Thoracic aorta (tissue), 2 donors: ENCODE measurements at places on chromosomes 5 and 9. TPM values are rescaled to one million over a fixed set of nuclear protein-coding genes. Genes with fewer than 3 reads are reported as not detected.
A peak's percentile ranks its signal among the peaks of the same experiment; 100 is the strongest.

The HSD17B3 gene
- total RNA-seq: 4.9 TPM

The COL15A1 gene
- total RNA-seq: 23.3 TPM

The ADRB2 gene
- total RNA-seq: 3.7 TPM

The PPP1R26 gene
- 11.9 TPM for total RNA-seq

- no peaks in the 10 kb centered on the region for H3K4me1 ChIP-seq
- H3K4me3 ChIP-seq: no peak overlapping the region
- DNase-seq: no peak
Measured at GRCh38 chr9:35423499-35423898, 66.4 kb upstream of the RUSC2 start.

GRCh38 chr5:61202213-61202612, 39.9 kb upstream of the SMIM15 start:
- no peaks in the 10 kb centered on the region for H3K36me3 ChIP-seq
- DNase-seq: no peak
- no peaks in the 10 kb centered on the region for H3K4me1 ChIP-seq

DNA sequence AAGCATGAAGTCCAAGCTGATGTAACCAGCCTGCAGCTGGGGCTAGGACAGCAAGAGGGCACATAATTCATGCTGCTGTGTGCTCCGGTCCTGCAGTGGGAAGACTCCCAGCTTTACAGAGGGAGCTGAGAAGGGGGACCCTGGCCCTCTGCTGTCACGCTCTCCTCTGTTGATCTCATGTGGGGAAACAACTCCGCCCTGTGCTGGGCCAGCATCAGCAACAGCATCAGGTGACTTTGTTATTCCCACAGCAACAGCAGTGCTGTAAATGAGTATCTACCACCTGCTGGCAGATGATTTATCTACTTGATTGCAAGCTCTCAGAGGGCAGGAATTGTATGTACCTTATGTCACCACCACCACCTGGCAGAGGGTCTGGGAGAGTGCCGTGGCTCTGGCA, 176.2 kb downstream of the COL23A1 start:
- no peaks in the 10 kb centered on the region for H3K27me3 ChIP-seq
- H3K27ac ChIP-seq: no peak overlapping the region
- no peaks in the 10 kb centered on the region for H3K36me3 ChIP-seq
- H3K4me3 ChIP-seq: no peak overlapping the region
- no peaks in the 10 kb centered on the region for H3K4me1 ChIP-seq

- no peaks in the 10 kb centered on the region for H3K4me1 ChIP-seq
- H3K27ac ChIP-seq: no peak overlapping the region
- no peaks in the 10 kb centered on the region for H3K27me3 ChIP-seq
- no peaks in the 10 kb centered on the region for H3K36me3 ChIP-seq
- DNase-seq: no peak
- H3K4me3 ChIP-seq: no peak overlapping the region
Measured at GRCh38 chr5:11377896-11378295, 526.4 kb downstream of the CTNND2 start.

DNA sequence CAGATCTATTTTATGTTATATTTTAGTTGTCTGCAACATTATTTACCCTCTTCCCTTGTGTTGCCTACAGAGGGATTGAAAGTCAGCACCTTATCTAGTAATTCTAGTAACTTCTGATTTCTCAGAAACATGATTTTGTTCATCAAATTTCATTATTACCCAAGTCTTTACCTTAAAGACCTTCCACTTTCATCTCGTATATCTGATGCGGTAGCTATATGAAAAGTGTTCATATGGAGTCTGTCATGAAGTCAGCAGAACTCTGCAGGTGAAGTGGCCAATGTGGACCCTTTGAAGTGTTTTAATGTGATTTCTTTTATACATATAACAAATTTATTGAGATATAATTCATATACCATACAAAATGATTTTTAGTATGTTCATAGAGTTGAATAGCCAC, 40.0 kb downstream of the SLC44A1 start:
- no peaks in the 10 kb centered on the region for H3K36me3 ChIP-seq
- no peak overlapping the region for H3K4me3 ChIP-seq
- no peak overlapping the region for H3K27ac ChIP-seq
- DNase-seq: no peak
- H3K27me3 ChIP-seq: no peaks in the 10 kb centered on the region
- no peaks in the 10 kb centered on the region for H3K4me1 ChIP-seq

DNA sequence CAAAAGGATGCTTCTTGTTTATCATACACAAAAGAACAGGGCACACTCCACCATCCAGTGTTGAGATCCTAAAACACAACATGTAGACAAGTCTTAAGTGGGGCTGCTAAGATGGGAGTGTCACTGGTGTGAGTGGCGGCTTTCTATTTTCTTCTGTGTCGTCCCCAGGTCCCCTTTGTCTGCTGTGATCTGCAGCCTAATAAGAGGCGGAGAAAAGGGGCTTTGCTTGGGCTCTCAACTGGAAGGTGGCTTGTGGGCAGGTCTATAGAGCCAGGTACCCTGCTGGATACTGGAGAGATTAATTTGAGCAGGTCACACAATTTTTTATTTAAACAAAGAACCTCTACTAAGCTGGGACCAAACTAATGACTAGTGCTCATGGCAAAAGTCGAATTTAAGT, 126.1 kb upstream of the SAP30L start:
- no peaks in the 10 kb centered on the region for H3K27me3 ChIP-seq
- no peak overlapping the region for H3K4me3 ChIP-seq
- H3K36me3 ChIP-seq: no peaks in the 10 kb centered on the region

DNA sequence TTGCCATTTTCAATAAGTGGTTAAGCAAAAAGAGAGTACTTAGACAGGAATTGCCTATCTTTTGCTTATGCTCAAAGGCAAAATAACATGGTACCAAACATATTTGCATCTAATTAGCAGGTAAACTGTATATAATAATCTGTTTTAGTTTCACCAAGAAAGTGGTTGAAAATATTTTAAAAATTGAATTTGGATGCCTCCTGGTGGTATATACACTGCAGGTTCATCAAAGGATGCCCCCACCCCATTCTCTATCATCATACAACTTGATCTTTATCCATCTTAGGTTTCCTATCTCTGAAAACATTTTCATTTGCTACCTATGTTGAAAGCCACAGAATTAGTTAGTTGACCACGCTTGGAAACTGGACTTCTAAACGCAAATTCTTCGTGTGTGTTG, 47.0 kb upstream of the MROH2B start:
- no peaks in the 10 kb centered on the region for H3K27me3 ChIP-seq
- H3K4me3 ChIP-seq: no peak overlapping the region
- H3K27ac ChIP-seq: no peak overlapping the region
- no peak for DNase-seq
- no peaks in the 10 kb centered on the region for H3K4me1 ChIP-seq

GRCh38 chr9:132078699-132079356, 839 bp downstream of the MED27 start:
- peak overlapping the region; percentile 70 for H3K27ac ChIP-seq
- no peaks in the 10 kb centered on the region for H3K27me3 ChIP-seq
- no peak for DNase-seq

GRCh38 chr5:114207615-114208014, 154.3 kb upstream of the KCNN2 start:
- H3K27ac ChIP-seq: no peak overlapping the region
- H3K4me1 ChIP-seq: no peaks in the 10 kb centered on the region
- no peaks in the 10 kb centered on the region for H3K27me3 ChIP-seq
- H3K4me3 ChIP-seq: no peak overlapping the region
- no peaks in the 10 kb centered on the region for H3K36me3 ChIP-seq

DNA sequence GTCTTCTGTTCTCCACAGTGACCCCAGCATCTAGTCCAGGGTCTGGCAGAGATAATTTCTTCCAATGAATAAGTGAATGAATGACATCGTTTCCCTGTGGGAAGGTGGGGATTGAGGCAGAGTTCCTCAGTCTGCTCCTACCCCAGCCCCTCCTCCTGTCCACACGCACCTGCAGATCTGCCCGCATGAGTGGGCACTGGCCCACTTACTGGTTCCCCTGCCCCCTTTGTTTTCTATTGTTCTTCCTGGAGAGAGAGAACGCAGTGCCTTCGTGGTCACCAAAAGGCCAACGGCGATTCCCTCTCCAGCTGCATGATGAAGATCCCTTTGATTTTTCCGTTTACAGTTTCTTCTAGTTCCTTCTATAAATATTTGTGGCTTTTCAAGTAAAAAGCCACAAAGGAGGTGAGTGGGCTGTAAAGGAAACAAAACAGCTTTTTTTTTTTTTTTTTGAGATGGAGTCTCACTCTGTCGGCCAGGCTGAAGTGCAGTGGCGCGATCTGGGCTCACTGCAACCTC, 5.8 kb upstream of the FPGS start:
- H3K27me3 ChIP-seq: no peaks in the 10 kb centered on the region
- no peak for DNase-seq
- no peak overlapping the region for H3K4me3 ChIP-seq
- no peak overlapping the region for H3K27ac ChIP-seq
- peaks cover 31% of the 10 kb centered on the region for H3K4me1 ChIP-seq
- H3K36me3 ChIP-seq: peaks cover 12% of the 10 kb centered on the region
